ENCODE measurements at places on chromosomes 16 and 17.

GRCh38 chr17:15384142-15384787, 42.9 kb upstream of the TEKT3 start:
- DNase-seq: no peak

DNA sequence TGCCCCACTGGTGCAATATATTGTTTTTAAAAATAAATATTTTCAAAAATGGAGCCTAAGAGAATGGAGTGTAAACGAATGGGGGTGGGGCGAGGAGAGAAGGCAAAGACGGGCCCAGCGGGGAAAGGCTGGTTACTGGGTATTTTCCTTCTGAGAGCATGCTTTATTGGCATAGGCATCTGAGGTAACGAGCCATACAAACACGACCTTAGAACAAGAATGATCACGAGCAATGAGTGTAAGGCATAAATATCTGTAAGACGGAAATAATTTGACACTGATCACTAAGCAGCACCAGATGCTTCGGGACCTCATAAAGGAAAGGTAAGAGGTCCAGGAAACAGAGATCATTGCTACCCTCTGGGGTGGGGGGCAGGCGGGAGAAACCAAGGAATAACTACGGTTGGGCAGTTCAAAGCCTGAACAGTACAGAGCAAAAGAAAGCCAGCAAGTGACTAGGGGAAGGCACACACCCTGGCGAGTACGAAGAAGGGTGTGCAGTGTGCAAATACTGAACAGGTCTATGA, 959 bp downstream of the SSH2 start:
- peak; percentile 9 for DNase-seq

- peak; percentile 28 for DNase-seq
Observed at GRCh38 chr16:78892951-78893733, 707.4 kb downstream of the MAF start.

GRCh38 chr16:24775455-24775854, 46.0 kb downstream of the TNRC6A start:
- DNase-seq: no peak

- peak; percentile 63 for DNase-seq
Observed at GRCh38 chr16:71610936-71611871, 14.8 kb upstream of the MARVELD3 start.

DNA sequence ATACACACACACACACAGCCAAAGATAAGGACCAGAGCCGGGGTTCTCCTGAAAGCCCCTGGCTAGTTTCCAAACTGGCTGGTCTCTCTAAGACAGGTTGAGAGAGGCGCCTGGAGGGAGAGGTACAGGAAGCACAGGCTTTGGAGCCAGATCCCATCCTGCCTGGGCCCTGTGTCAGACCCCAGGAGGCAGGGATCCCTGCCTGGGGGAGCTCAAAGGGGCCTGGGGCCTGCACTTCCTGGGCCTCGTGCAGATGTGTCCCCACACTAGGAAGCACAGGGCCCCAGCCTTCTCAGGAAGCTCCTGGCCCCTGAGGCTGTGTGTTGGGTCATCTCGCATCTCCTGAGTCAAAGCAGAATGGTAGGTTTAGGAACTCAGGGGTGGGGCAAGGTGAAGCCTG, 16.0 kb downstream of the SLC5A10 start:
- DNase-seq: no peak

- no peak for DNase-seq
Observed at GRCh38 chr16:20624205-20624604, 48.0 kb upstream of the ACSM2B start.

- no peak for DNase-seq
Observed at GRCh38 chr17:79262624-79263023, 188.0 kb downstream of the ENGASE start.

DNA sequence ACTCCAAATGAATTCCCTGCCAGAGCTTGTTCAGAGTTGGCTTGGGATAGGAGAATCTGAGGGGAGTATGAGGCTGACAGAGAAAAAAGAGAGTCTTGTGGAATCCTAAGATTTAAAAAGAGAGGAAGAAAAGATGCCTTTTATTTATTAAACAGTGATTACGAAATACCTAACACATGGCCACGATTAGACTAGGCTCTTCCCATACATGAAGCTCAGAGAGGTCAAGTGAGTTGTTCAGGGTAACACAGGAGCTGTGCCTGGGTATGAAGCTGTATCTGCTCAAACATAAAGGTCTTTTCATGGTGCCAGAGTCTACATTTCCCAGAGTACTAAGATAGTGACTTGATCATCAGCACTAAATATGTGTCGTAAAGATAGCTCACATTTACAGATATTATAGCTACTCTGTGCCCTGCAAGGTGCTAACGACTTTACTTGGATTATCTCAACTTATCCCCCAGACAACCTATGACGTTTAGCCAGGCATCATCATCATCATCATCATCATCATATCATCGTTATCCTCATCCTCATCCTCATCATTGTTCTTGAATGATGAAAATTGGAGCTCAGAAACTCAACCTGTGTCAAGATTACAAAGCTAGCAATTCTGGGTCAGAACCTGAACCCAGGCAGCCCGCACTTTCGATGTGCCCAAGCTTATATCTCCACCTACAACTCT, 500.8 kb downstream of the NPIPA7 start:
- DNase-seq: no peak

DNA sequence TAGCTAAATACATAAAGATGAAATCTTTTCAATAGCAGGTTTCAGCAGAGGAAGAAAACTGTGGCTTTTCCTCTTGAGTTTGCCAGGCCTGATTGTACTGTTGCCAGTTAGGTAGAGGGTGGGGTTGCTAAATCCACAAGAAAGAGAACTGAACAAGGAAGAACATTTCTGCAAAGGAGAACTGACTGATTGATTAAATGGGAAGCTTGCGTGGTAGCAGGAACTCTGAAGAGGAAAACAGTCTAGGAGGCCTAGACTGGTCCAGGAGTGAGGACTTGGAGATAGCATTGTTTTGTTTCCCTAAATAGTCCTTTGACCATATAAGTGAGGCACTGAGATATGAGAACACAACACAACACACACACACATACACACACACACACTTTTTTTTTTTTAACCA, 18.8 kb downstream of the LRRC36 start:
- no peak for DNase-seq

GRCh38 chr16:87185308-87185707, 131.9 kb downstream of the C16orf95 start:
- DNase-seq: no peak

DNA sequence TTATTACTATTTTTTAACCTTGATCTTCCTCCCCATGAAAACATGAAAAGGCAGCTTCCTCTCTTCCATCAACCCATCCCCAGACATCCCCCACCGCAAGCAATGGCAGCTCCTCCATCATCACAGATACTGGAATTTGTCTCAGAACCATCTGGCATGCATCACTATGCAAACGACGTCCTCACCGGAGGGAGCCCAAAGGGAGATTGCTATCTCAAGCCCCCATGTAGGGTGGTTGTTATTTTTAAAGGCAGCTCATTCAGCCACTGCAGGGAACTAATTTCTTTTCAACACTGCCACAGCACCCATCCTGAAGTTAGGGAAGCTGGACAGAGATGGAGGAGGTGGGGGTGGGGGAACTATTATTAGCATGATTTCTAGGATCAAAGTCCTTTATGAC, 222.5 kb downstream of the FOXL1 start:
- no peak for DNase-seq

DNA sequence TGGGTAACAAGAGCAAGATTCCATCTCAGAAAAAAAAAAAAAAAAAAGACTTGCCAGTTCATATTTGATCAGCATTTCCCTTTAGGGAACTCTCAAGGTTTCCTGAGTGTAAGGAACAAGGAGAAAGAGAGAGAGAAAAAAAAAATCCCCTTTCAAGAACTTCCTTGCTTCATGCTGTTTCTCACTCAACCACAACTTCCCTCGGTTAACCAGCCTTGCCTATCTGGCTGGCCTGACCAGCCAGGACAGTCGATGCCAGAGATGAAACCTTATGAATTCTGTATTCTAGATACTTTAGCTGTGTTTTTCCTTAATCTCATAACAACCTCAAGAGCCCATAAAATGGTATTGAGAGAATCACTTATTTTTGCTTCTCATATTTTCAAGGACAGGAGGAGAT, 2.6 kb upstream of the N4BP1 start:
- peak; percentile 44 for DNase-seq

GRCh38 chr17:80793421-80793820, 198.2 kb upstream of the CHMP6 start:
- no peak for DNase-seq

GRCh38 chr16:83403761-83404160, 404.0 kb upstream of the HSBP1 start:
- DNase-seq: no peak

DNA sequence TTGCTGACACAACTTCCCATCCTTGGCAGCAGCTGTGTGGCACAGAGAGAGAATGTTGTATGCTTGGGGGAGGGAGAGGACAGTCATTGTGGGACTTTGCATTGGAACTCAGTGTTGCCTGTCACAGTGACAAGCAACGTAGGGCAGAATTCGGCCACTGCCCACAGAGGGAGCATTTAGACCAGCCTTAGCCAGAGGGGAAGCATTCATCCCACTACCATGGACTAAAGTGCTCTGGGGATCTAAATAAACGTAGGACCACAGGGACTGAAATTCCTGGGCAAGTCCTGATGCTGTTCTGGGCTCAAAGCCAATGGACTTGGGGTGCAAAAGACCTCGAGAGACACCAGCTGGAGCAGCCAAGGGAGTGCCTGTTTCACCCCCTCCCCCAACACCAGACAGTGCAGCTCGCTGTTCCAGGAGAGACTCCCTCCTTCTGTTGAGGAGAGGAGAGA, 44.9 kb downstream of the ABCA8 start:
- no peak for DNase-seq

GRCh38 chr17:40561871-40562611, 3.2 kb downstream of the CCR7 start:
- peak; percentile 83 for DNase-seq

GRCh38 chr16:67087803-67088202, 21.9 kb upstream of the PHAF1 start:
- DNase-seq: no peak

- no peak for DNase-seq
Observed at GRCh38 chr16:80489173-80489572, 51.6 kb upstream of the DYNLRB2 start.

- DNase-seq: no peak
Observed at GRCh38 chr17:9350080-9350479, 225.5 kb downstream of the STX8 start.

GRCh38 chr17:37833237-37833859, 88.5 kb upstream of the HNF1B start:
- DNase-seq: no peak

- no peak for DNase-seq
Observed at GRCh38 chr16:79758615-79759346, 158.2 kb upstream of the MAF start.

DNA sequence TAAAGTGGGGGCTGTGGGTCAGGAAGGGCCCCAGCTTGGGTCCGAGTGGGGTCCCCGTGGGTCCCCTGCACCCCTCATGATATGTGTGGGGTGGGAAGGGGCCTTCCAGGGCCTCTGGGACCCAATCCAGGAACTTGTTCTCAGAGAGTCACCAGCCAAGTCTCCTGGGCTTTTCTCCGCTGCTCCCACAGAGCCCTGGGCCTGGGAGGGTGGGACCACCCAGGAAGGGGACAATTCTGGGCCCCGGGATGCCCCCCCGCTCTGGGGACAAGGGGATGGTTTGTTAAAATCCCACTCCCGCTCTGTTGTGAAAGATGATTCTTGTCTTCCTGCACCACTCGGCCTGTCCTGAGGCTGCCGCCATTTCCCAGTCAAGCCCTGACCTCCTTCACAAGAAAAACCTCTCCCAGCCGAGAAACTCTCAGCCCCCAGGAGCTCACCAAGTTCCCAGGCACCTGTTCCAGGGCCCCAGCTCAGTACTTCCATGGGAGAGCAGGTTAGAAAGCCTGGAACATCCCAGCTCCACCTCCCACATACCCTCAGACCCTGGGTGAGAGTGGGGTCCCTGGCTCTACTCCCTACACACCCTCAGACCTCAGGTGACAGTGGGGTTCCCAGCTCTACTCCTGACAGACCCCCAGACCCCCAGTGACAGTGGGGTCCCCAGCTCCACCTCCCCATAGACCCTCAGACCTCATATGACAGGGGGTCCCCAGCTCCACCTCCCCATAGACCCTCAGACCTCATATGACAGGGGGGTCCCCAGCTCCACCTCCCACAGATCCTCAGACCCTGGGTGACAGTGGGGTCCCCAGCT, 75.1 kb downstream of the METRNL start:
- no peak for DNase-seq

GRCh38 chr16:81429045-81429521, 15.5 kb upstream of the CMIP start:
- no peak for DNase-seq

DNA sequence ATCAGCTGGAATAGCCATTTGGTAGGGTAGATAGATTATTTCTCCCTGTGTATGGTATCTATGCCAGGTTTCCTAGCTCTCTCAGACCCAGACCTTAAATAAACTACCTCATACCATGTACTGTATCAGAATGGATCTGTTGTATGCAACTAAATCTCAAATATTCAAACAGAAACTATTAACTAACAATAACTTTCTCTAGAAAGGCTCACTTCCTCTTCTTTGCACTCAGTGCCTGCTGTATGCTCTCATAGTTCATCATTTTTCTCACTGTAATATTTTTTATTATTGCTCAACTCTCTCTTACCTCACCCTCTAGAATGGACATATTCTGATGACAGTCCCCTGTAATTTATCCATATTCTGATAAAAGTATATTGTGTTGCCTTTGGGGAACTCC, 182.4 kb downstream of the TOX3 start:
- DNase-seq: no peak

GRCh38 chr17:54891176-54891821, 9.4 kb upstream of the TOM1L1 start:
- no peak for DNase-seq

GRCh38 chr17:3645310-3645709, 8.8 kb downstream of the CTNS start:
- no peak for DNase-seq

DNA sequence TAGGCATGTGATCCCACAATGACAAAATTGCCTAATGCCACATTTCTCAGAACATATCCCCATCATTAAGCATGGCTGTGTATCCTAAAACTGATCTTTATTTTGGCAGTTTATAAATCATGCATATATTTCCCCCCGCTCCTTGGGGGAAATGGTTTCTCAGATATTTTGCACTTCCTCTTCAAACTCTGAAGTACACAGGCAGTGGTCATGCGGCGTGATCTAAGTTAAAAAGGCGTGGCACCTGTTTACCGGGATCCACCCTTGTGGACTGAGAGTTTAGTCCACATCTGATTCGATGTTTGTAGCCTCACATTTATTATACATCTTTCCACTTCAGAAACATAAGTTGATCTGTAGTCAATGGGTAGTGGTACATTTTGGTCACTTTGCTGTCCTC, 51.4 kb downstream of the USP10 start:
- DNase-seq: peak; percentile 33

DNA sequence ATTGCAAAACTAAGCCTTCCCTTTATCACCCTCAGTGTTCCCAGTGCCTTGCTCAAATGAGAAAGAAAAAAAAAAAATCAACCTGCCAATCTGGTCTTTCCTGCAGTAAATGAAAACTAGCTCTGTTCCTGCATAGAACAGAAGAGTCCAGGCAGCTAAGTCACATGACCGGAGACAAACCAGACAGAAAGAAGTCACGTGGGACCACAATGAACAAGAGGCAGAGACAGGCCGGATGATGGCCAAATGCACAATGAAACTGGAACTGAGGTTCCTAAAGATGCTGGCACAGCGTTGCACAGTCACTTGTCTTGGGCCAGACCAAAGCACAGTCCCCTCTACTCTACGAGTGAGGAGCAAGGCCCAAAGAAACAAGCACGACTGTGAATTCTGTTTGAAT, 172.5 kb downstream of the GRIN2A start:
- DNase-seq: no peak

Data from CD4-positive, alpha-beta T cell treated with Interleukin-4 for 4 hours (primary cell).